ENCODE measurements at places on chromosomes 3 and 15. TPM values are rescaled to one million over a fixed set of nuclear protein-coding genes. Genes with fewer than 3 reads are reported as not detected.
A peak's percentile ranks its signal among the peaks of the same experiment; 100 is the strongest.

GRCh38 chr15:41487802-41488201 lies 5.9 kb upstream of the ITPKA start:
- H3K27me3 ChIP-seq: no peaks in the 10 kb centered on the region
- no peak overlapping the region for H3K4me3 ChIP-seq
- H3K36me3 ChIP-seq: no peaks in the 10 kb centered on the region
- no peak overlapping the region for H3K27ac ChIP-seq
- no peak for DNase-seq

DNA sequence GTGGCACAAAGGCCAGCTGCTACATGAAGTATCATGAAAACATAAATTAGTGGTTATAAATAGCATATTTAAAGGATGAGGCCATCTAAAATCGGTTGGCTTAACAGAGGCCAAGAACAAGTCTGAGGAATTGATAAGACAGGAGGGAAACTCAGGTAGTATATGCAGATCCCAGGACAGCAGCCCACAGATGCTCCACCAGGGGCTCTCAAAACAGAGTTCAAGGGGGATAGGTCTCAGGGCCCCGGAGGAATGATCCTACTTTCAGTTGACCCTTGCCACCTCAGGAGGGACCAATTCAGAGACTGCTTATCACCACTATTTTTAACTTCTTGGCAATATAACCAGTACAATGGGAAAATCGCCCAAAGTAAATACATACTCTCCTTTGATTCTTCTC lies 56.8 kb downstream of the RORA start:
- no peaks in the 10 kb centered on the region for H3K36me3 ChIP-seq
- H3K27ac ChIP-seq: peak overlapping the region; percentile 37
- H3K27me3 ChIP-seq: no peaks in the 10 kb centered on the region
- peaks cover 71% of the 10 kb centered on the region for H3K4me1 ChIP-seq

DNA sequence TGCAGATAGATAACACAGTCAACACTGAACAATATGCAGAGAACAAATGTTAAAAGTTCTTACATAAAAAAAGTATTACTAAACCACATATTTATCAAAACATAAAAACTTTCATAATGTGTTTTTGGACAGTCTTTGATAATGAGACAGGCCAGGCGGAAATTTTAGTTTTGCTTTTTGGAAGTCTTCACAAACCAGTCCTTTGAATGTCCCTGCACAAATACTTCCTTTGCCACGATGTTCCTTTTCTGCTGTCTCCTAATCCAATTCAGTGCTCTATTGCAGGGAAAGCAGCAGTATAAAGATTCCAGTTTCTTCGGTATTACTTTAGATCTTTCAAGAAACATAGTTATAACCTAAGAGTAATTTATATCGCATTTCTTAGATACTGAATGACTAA lies 135.9 kb downstream of the TBL1XR1 start:
- peak overlapping the region; percentile 77 for H3K27ac ChIP-seq
- peaks cover 99% of the 10 kb centered on the region for H3K4me1 ChIP-seq
- DNase-seq: no peak
- H3K36me3 ChIP-seq: no peaks in the 10 kb centered on the region
- H3K4me3 ChIP-seq: no peak overlapping the region

CRABP1 gene
- 57.1 TPM for total RNA-seq
